ENCODE measurements at places on chromosomes 7 and 10.
A peak's percentile ranks its signal among the peaks of the same experiment; 100 is the strongest.

DNA sequence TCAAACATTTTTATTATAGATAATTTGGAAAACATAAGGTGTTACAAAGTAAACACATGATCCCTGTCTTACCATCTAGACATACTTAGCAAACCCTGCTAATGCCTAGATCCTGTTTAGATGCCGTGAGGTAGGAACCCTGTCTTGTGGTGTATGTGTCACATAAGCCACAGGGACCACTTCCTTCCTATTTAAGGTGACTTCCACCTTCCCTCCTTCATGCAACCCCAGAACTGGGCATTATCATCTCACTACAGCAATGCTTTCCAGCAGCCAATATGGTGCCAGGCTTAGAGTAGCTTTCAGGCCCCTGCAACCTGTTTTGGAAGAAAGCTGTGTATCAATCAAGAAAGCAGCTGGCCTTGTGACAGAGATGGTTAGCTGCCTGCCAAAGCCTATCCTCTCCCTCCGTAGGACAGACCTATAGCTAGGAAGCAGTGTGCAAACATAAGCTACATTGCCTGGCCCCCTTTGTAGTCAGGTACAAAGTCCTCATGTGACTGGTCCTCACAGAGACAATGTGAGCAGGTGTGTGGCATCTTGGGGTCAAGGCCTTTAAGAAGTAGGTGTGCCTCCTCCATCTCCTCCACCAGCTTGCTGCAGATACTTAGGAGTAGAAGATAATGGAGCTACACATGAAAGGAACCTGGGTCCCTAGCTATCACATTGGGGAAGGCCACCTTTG is 146.8 kb downstream of the SPAG6 start:
- no peak for DNase-seq

DNA sequence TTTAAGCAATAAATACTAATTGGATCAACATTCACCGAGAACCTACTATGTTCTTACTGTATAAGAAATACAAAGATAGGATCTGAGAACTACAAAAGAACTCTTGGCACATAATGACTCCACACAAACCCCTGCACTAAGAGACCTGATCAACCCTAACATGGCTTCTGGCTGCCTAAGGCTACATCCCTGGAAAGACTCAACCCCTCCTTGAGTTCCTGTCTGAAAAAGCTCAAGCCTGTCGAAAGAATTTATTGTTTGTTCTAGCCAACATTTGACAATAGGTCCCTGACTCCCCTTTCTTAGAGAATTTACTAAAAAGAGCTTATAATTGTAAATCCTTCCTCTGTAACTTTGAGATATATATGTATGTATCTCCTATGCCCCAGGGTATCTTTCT is 125.3 kb upstream of the SGCE start:
- DNase-seq, result no peak

DNA sequence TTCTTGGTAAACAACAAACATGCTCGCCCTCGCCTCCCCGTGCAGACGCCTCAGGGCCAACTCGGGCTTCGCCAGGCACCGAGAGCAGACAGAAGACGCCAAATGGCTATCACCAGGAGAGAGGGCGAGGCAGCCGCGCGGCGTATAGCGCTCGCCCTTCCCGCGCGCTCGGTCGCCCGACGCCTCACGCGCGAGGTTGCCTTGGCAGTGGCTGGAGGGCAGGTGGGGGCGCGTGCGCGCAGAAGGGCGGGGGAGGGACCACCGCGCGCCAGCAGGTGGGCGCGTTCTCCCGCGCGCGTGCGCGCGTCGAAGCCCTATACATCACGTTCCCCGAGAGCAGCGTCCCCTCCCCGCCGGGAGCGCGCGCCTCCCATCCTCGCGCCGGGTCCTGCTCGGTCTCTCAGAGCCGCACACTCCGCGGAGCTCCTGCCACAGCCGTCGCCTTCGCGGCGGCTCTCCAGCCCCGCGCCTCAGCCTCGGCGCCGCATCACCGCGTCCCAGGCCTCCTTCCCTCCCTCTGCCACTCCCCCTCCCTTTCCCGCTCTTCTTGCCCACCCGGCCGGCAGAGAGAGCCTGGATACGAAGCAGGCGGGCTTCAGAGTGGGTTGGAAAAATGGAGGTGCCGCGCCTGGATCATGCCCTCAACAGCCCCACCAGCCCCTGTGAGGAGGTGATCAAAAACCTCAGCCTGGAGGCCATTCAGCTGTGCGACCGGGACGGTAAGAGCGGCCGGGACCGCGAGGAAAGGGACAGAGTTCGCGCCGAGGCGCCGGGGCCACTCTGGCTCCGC is at the start of gene PHYHIPL:
Gene PHYHIPL (plus strand): TSS at position 403 of the 790 bp plus-strand sequence. CDS start 211 bp downstream, at position 614.
- DNase-seq, result no peak

- DNase-seq, result no peak
These were observed 93.0 kb upstream of the ZNF800 start for GRCh38 chr7:127485482-127485881.

DNA sequence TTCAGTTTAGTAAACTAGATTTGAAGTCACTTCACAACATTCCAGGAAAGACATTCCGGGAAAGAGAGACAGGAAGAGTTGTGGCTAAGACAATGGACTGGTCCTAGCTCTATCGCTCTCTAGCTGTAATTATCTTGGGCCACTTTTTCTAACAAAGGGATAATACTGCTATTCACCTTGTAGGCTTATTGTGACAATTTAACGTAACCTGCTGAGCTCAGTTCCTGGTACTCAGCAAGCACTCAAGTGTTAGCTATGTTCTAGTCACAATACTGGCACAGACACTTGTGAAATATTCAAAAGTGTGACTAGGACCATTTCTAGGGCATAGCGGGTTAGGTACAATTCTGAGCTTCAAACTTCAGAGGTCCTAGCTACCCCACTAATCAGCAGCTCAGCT is 12.0 kb upstream of the NRCAM start:
- DNase-seq, result no peak

DNA sequence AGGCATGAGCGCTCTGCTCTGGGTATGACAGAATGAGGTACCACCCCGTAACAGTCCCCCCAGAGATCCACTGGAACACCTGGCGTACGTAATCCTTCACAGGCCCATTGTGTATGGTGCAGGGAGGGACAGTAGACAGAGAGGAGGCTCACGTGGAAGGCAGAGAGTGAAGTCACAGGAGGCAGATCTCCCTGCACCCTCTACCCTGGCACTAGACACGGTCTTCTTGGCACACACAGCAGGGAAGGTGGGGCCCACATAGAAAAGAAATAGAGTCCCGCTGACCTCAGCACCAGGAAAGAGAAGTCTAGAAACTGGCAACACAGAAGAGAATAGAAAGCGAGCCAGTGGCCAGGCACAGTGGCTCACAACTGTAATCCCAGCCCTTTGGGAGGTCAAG is 51.9 kb downstream of the SLC29A4 start:
- no peak for DNase-seq

- DNase-seq, result no peak
These were observed 256.7 kb downstream of the AGMO start for GRCh38 chr7:15305002-15305600.

DNA sequence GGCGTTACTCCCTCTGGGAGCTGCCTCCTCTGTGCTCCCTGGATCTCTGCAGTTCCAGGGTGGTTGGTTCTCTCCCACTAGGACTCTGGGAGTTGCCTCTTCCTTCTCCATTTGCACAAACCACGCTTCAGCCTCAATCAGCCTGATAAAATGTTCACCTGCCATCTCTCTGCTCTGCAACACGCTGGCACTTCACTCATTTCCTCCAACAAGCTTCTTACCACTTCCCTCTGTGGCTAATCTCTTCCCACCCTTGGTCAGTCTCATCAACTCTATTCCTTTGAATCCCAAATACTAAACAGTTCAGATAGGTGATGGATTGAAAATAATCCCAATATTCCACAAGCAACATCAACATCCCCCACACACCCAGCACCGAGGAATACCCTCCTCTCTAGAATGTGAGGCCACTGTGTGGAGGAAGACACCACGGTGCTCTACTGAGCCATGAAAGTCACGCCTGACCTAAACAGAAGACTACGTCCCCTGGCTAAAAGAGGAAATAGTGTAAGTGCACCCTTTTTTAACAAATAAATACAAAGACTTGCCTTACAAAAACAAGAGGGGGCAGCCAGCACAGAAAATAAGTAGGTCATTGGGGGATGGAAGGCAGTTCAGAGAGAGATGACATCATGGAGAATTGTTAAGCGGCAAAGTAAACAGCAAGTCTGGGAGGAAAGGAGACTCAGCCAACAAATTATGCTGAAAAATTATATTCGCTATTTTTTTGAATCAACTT is 1.9 kb upstream of the FAM170B start:
- DNase-seq, result no peak

DNA sequence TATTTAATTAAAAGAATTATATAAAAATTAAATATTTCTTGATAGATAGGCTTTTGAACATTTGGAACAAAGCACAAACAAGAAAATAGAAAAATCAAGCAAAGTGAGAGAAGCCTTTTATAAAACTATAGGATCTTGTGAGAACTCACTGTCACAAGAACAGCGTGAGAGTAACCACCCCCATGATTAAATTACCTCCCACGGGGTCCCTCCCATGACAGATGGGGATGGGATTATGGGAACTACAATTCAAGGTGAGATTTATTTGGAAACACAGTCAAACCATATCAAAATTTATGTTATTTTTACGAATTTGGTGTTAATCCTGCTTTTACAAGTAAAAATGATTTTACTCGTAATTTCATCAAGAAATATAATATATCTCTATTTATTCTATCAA is 1136.1 kb upstream of the POT1 start:
- DNase-seq, result no peak

DNA sequence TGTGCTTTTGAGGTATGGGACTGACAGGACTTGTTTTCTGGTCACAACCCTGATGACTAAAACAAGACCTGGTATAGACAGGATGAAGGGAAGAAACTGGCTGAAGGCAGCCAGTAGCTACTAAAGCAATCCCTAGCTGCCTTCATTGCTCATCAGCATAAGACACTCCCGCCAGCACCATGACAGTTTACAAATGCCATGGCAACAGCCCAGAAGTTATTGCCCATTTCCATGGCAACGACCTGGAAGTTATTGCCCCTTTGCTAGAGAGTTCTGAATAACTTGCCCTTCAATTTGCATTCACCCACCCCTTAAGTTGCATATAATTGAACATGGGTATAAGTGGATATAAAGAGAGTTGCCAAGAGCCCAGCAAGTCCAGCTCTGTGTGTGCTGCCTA is 169.6 kb upstream of the FAM171A1 start:
- no peak for DNase-seq

GRCh38 chr7:140923358-140924006 is 1.2 kb downstream of the BRAF start:
- peak; percentile 3 for DNase-seq

DNA sequence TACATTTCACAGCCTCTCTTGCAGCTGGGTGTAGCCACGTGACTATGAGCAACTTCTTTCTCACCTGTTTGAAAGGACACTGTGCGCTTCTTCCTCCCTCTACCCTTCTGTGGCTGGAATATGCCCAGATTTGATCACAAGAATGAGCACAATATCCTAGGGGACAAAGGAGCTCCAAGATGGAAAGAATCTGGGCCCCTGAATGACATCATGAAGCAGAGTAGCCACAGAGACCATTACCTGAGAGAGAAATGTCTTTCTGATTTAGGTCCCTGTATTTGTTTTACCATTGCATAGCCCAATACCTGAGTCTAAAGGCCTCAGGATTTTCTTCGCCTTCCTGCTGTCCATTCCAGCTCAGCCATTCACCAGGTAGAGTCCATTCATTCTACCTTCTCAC is 15.4 kb downstream of the ZNF503 start:
- no peak for DNase-seq

DNA sequence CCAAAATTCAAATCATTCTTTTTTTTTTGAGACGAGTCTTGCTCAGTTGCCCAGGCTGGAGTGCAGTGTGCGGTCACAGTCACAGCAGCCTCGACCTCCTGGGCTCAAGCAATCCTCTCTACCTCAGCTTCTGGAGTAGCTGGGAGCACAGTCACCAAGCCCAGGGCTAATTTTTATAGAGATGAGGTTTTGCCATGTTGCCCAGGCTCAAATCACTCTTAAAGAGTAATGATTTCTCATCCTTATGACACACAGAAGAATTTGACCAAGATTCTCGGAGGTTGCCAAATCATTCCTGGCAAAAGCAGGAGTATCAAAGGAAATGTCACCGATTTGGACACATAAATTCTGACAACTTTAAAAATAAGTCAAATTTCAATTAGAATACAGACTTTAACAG is 39.1 kb downstream of the SIRT1 start:
- no peak for DNase-seq

DNA sequence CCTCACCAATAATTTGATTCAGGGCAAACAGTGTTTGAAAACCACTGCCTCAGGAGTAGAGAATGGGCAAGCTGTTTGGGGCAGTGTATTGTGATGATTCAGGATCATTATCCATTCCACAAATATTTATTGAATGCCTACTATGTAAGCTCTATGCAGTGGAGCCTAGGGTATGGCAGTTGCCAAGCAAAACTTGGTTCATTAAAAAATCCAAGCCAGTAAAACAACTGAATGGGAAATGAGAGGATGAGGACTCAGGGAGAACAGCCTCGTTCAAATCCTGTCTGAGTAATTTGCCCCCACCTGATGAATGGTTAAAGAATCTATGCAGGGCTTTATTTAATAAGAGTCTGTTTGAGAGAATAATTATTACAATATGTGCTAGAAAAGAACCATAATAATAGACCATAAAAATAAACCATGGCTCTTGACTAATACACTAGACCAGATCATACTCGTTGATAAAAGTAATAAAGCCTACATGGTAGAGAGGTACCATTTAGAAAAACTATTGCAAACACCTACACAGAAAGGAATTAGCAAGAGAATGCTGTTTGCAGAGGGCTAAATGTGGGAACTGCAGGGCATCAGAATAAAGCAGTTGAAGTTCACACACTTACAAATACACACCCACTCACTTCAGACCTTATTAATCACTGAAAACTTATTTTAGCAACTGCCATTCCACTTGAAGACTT is 71.7 kb downstream of the CREB5 start:
- no peak for DNase-seq

DNA sequence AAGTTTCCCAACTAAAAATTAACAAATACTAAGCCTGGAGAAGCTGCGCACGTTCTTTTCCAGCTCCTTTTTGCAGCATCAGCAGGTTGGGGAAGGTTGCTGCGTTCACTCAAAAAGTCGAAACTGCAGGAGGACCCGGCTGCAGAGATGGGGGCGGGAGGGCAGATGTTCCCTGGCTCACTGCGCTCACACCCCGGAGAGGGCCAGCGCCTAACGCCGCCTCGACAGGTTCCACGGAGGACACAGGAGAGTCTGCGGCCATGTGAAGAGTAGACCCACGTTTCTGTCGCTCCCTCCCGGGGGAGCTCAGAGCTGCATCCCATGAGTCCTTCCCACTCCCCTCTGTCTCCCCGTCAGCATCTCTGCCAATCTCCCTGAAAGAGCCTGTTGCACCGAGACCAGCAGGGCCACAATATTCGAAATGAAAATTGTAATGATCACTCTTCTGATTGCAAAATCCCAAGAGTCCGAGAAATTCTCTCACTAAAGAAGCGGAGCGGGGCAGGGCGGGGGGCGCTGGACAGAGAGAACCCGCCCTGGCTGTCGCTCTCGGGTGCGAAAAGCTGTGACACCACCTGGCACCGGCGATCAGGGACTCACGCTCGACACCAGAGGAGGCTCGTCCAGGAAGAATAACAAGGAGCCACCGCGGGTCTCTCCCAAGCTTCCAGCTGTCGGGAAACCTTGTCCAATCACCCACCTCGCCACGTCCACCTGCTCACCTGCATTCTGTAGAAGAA is 131.5 kb upstream of the PFKP start:
- no peak for DNase-seq

- DNase-seq, result no peak
These were observed 22.8 kb downstream of the CALML3 start for GRCh38 chr10:5547681-5547930.

- peak; percentile 6 for DNase-seq
These were observed 16.1 kb upstream of the TAS2R40 start for GRCh38 chr7:143205560-143206293.
